Endodermal cell (in vitro differentiated cells): ENCODE measurements at places on chromosomes 7 and 10.

GRCh38 chr10:71864911-71865361 lies 13.9 kb upstream of the PSAP start:
- H3K4me1 ChIP-seq: peaks cover 10% of the 10 kb centered on the region
- no peaks in the 10 kb centered on the region for H3K36me3 ChIP-seq
- H3K27me3 ChIP-seq: no peaks in the 10 kb centered on the region
- H3K4me3 ChIP-seq: no peak overlapping the region

- H3K27me3 ChIP-seq: no peaks in the 10 kb centered on the region
- no peaks in the 10 kb centered on the region for H3K36me3 ChIP-seq
- no peaks in the 10 kb centered on the region for H3K4me1 ChIP-seq
- H3K4me3 ChIP-seq: no peak overlapping the region
- no peak for DNase-seq
These were observed 165.5 kb upstream of the SEMA3E start for GRCh38 chr7:83814480-83814879.

DNA sequence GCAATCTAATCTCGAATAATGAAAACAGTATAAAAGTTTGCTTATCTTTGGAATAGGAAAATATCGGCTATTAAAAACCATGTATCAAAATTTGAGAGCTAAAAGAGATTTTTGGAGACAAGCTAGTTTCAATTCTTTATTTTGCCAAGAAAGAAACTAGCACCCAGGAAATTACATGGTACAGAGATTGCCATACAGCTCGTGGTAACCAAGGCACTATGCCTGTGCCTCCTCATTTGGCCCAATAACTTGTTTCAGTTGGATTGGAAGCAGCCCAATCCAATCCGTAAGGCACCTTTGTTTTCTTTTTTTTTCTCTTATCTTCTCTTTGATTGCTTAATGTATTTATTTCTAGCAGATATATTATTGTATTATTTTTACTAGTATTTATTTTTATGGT lies 55.0 kb downstream of the GNAI1 start:
- H3K27ac ChIP-seq: no peak overlapping the region
- H3K4me3 ChIP-seq: no peak overlapping the region
- no peak for DNase-seq
- H3K4me1 ChIP-seq: no peaks in the 10 kb centered on the region

DNA sequence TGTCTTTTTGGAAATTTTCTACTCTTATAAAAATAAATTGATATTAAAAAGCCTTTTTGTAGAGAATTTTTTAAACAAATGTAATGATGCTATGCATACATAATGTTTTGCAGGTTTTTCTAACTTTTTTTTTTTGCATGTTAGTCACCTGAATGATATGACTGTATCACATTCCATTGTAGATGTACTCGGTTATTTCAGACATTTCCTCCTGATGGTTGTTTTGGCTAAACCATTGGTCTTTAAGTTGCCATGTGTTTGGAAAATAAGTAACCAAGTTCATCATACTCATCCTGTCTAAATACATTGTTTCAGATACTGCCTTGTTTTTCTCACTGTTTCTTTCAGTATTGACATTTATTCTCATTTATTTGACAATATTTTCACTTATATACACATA lies 25.8 kb downstream of the NHLRC2 start:
- no peaks in the 10 kb centered on the region for H3K4me1 ChIP-seq
- H3K27me3 ChIP-seq: no peaks in the 10 kb centered on the region
- H3K4me3 ChIP-seq: no peak overlapping the region
- no peak for DNase-seq
- H3K36me3 ChIP-seq: peaks cover 68% of the 10 kb centered on the region

DNA sequence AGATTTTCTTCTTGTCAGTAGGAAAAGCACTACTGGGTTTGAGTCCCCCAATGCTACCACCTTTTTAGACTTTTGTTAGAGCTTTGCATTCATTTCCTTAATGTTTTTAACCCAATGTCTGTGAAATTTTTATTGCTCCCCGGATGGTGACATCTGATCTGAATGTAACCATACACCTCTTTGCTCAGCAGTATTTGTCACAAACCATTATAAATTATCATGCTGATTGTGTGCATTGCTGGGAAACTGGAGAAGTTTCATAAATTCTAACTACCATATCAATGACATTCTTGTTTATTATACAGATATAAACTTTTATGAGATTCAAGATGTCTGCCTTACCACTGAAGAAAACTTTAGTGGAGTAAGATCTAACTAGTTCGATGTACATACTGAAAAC lies 8.5 kb downstream of the NRP1 start:
- no peak for DNase-seq
- H3K4me3 ChIP-seq: no peak overlapping the region
- peaks cover 13% of the 10 kb centered on the region for H3K4me1 ChIP-seq
- no peak overlapping the region for H3K27ac ChIP-seq

- H3K27me3 ChIP-seq: peaks cover 34% of the 10 kb centered on the region
- DNase-seq: peak; percentile 50
- H3K36me3 ChIP-seq: no peaks in the 10 kb centered on the region
- H3K4me1 ChIP-seq: no peaks in the 10 kb centered on the region
- H3K27ac ChIP-seq: peak overlapping the region; percentile 83
These were observed 152.1 kb upstream of the LYZL2 start for GRCh38 chr10:30781670-30782121.

- no peak overlapping the region for H3K4me3 ChIP-seq
- H3K4me1 ChIP-seq: peaks cover 17% of the 10 kb centered on the region
- DNase-seq: no peak
- H3K27ac ChIP-seq: no peak overlapping the region
- no peaks in the 10 kb centered on the region for H3K27me3 ChIP-seq
- peaks cover 46% of the 10 kb centered on the region for H3K36me3 ChIP-seq
These were observed 105.1 kb downstream of the NRP1 start for GRCh38 chr10:33229252-33229948.

DNA sequence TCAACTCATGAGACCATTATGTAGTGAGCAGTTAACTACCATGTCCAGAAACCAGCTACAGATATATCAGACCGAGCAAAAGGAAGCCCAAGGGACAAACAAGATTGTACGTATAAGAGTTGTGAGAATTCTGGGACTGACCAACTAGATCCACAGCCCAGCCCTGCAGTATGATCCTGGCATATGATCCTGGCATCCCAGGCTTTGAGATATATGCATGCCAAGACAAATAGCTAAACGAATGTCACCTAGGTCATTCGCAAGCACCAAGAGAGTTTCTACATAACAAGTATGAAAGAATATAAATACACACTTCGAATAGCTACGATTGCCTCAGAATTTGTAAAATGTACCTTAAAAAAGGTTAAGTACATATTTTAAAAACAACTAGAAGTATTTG lies 56.4 kb upstream of the PMPCB start:
- DNase-seq: no peak
- H3K27me3 ChIP-seq: no peaks in the 10 kb centered on the region
- H3K4me3 ChIP-seq: no peak overlapping the region
- H3K27ac ChIP-seq: no peak overlapping the region
- no peaks in the 10 kb centered on the region for H3K4me1 ChIP-seq

GRCh38 chr7:100373261-100373831 lies at the start of gene PILRA:
Gene PILRA, plus strand, starts transcription at chr7:100373487. Its CDS starts 170 bp downstream, at chr7:100373657.
- no peak within 1 kb of the TSS for H3K27ac ChIP-seq
- H3K4me1 ChIP-seq: no peaks in the 10 kb centered on the region
- H3K27me3 ChIP-seq: no peaks in the 10 kb centered on the region
- H3K36me3 ChIP-seq: peaks cover 3% of the 10 kb centered on the region
- no peak within 1 kb of the TSS for H3K4me3 ChIP-seq

GRCh38 chr7:67359900-67360299 lies 363.3 kb downstream of the TYW1 start:
- peak; percentile 55 for DNase-seq
- no peak overlapping the region for H3K4me3 ChIP-seq
- no peaks in the 10 kb centered on the region for H3K36me3 ChIP-seq
- peak overlapping the region; percentile 53 for H3K27ac ChIP-seq

GRCh38 chr10:29596826-29597225 lies 37.9 kb downstream of the SVIL start:
- H3K27ac ChIP-seq: no peak overlapping the region
- no peak overlapping the region for H3K4me3 ChIP-seq
- no peaks in the 10 kb centered on the region for H3K4me1 ChIP-seq
- DNase-seq: no peak
- H3K36me3 ChIP-seq: no peaks in the 10 kb centered on the region

- no peak overlapping the region for H3K4me3 ChIP-seq
- DNase-seq: no peak
- H3K36me3 ChIP-seq: no peaks in the 10 kb centered on the region
- H3K27ac ChIP-seq: no peak overlapping the region
- H3K27me3 ChIP-seq: no peaks in the 10 kb centered on the region
These were observed 391.4 kb upstream of the ETV1 start for GRCh38 chr7:14380881-14381280.

- no peaks in the 10 kb centered on the region for H3K27me3 ChIP-seq
- no peaks in the 10 kb centered on the region for H3K36me3 ChIP-seq
- no peak for DNase-seq
- H3K4me3 ChIP-seq: no peak overlapping the region
- no peaks in the 10 kb centered on the region for H3K4me1 ChIP-seq
These were observed 136.5 kb downstream of the SFMBT2 start for GRCh38 chr10:7274293-7274692.

GRCh38 chr7:117755136-117755535 lies 118.1 kb downstream of the CTTNBP2 start:
- no peak overlapping the region for H3K4me3 ChIP-seq
- no peaks in the 10 kb centered on the region for H3K27me3 ChIP-seq
- H3K27ac ChIP-seq: no peak overlapping the region
- no peak for DNase-seq
- H3K36me3 ChIP-seq: no peaks in the 10 kb centered on the region

DNA sequence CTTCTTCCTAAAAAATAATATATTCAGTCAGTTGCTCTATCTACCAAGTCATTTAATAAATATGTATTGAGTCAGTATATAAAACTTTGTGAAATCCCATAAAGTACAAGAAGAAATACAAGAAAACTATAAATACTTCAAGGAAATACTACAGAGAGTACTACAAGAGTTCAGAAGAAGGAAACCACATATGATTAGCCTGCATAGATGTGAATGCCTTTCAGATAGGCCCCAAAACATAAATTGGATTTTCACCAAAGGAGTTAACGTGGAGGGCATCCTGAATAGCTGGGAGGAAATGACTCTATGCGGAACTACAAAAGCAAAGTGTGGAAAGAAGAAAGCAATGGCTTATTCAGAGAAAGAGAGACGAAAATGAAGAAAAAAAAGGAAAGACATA lies 120.1 kb downstream of the LRRN3 start:
- H3K27me3 ChIP-seq: no peaks in the 10 kb centered on the region
- H3K4me3 ChIP-seq: no peak overlapping the region
- no peaks in the 10 kb centered on the region for H3K4me1 ChIP-seq
- no peak overlapping the region for H3K27ac ChIP-seq
- DNase-seq: no peak

- no peaks in the 10 kb centered on the region for H3K4me1 ChIP-seq
- no peak overlapping the region for H3K4me3 ChIP-seq
- H3K27me3 ChIP-seq: no peaks in the 10 kb centered on the region
- no peak for DNase-seq
- peaks cover 16% of the 10 kb centered on the region for H3K36me3 ChIP-seq
These were observed 120.8 kb upstream of the GAD2 start for GRCh38 chr10:26095781-26096180.

DNA sequence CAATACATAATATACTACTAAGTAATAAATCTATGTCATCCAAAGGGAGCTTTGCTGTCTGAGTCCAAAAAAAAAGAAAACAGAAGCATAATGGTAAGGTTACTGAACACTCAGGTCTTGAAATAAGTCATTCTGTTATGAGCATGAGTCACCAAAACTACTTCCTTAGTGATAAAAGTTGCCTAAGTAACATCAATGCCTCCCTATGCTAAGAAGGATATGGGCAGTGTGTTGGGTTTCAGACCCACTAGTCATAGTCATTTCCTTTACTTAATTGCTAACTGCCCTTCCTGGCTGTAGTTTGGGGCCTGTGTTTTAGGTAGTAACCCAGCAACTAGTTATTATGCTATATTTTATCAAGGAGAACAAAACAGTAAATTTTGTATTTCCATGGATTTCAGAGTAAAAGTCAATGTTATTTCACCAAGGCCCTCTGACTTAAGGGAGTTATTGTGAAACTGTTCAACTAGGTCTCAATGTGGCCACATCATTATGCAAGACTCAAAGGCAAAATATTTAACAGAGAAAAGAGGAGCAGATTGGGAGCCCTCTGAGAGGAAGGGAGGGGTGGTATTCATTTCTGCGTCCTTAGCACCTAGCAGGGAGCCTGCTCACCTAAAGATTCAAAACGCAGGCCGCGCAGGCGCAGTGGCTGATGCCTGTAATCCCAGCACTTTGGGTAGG lies 11.7 kb upstream of the VIM start:
- no peak overlapping the region for H3K27ac ChIP-seq
- no peaks in the 10 kb centered on the region for H3K27me3 ChIP-seq
- no peaks in the 10 kb centered on the region for H3K36me3 ChIP-seq
- H3K4me3 ChIP-seq: no peak overlapping the region
- peaks cover 4% of the 10 kb centered on the region for H3K4me1 ChIP-seq
- peak; percentile 83 for DNase-seq

GRCh38 chr7:11317766-11318165 lies 344.1 kb downstream of the PHF14 start:
- DNase-seq: no peak
- H3K27ac ChIP-seq: no peak overlapping the region
- no peaks in the 10 kb centered on the region for H3K36me3 ChIP-seq
- no peak overlapping the region for H3K4me3 ChIP-seq
- no peaks in the 10 kb centered on the region for H3K4me1 ChIP-seq
- H3K27me3 ChIP-seq: no peaks in the 10 kb centered on the region

- no peak overlapping the region for H3K4me3 ChIP-seq
- DNase-seq: peak; percentile 93
- H3K27ac ChIP-seq: no peak overlapping the region
- H3K36me3 ChIP-seq: no peaks in the 10 kb centered on the region
These were observed 61.1 kb downstream of the JCAD start for GRCh38 chr10:29998142-29998808.

DNA sequence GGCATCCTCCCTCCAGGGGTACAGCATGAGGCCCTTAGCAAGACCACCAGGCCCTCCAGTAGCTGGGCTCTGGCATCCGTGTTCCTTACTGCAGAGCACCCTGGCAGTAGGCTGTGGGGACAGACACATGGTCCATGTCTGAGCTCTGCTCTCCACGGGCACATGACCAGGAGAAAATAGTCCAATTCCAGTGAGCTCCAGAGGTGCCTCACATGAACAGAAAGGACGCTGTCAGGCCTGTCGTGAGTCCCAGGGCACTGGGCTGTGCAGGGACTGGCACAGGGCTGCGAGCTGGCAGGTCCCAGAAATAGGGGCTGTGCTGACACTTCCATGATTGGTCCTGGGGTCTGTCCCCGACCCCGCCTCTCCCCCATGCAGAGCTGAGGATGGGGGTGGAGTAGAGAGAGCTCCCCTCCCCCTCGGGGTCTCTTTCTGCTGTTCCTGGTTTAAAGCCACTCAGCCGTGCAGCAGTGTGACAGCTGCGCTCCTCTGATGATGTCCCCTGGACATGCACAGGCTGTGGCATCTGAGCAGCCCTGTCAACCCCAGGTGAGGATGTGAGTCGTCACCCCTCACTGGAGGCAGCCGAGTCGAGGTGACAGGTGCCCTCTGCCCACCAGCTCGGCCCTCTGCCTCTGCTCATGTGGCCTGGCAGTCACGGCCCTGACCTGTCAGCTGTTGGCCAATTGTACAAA lies 25.2 kb upstream of the ZNF488 start:
- DNase-seq: no peak
- no peaks in the 10 kb centered on the region for H3K27me3 ChIP-seq
- H3K4me3 ChIP-seq: no peak overlapping the region
- H3K27ac ChIP-seq: no peak overlapping the region
- H3K4me1 ChIP-seq: peaks cover 3% of the 10 kb centered on the region

GRCh38 chr7:86965727-86966120 lies 93.7 kb downstream of the ELAPOR2 start:
- H3K4me1 ChIP-seq: peaks cover 51% of the 10 kb centered on the region
- no peak for DNase-seq
- H3K36me3 ChIP-seq: no peaks in the 10 kb centered on the region
- no peaks in the 10 kb centered on the region for H3K27me3 ChIP-seq
